Kidney (tissue), 22 donors: ENCODE measurements at places on chromosomes 13 and 19.

DNA sequence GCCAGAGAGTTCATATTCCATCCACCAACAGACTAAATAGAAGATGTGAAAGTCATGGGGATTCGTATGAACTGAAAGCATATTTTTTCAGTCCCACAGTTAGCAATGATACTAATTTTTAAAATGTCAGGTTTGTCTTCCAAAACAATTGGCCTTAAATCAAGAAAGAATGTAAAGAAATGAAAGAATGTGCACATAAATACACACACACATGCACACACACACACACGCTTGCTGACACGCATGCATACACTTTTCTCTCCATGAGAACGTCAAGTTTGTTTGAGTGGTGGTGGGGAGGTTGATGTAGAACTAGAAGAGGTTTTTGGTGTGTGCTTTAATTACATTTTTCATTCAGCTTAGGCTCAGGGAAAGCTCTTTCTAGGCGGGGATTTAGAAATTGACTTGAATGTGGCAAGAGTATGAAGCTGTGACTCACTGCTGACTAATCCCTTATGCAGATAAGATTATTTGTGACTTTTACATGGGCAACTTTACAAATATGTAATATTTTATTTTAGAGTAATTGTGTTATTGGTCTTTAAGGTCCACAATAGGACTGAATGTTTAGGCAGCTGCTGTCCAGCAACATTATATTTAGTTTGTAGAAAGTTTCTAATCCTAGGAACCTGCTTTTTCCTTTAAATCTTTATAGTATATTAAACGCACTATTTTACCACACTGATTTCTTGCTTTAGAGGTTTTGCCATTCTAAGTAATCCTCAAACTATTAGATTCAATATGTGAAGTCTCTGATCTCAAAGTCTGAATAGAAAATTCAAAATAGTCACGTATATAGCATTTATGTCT is 18.8 kb downstream of the FLT1 start:
- H3K27me3 ChIP-seq, result no peaks in the 10 kb centered on the region
- no peak overlapping the region for H3K27ac ChIP-seq
- DNase-seq, result no peak
- no peaks in the 10 kb centered on the region for H3K4me1 ChIP-seq

DNA sequence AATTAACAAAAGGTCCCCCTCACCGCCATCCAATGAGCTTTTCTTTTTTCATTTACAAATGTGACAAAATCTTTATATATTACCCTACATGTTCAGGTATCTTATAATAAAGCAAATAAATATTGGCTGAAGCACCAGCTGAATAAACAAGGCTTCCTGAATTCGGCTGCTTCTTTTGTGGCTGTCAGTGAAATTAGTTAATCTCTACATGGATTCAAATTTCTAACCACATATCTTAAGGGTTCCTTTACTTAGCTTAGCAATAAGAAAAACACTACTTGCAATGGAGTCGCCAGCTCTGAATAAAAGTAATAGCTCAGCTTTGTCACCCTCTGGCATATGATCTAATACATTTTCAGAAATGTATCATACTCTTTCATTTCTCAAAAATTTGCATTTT is 104.3 kb downstream of the CCNA1 start:
- H3K27me3 ChIP-seq, result no peaks in the 10 kb centered on the region
- H3K36me3 ChIP-seq, result no peaks in the 10 kb centered on the region
- no peak for DNase-seq
- H3K4me3 ChIP-seq, result no peak overlapping the region
- H3K4me1 ChIP-seq, result no peaks in the 10 kb centered on the region
- H3K27ac ChIP-seq, result no peak overlapping the region

DNA sequence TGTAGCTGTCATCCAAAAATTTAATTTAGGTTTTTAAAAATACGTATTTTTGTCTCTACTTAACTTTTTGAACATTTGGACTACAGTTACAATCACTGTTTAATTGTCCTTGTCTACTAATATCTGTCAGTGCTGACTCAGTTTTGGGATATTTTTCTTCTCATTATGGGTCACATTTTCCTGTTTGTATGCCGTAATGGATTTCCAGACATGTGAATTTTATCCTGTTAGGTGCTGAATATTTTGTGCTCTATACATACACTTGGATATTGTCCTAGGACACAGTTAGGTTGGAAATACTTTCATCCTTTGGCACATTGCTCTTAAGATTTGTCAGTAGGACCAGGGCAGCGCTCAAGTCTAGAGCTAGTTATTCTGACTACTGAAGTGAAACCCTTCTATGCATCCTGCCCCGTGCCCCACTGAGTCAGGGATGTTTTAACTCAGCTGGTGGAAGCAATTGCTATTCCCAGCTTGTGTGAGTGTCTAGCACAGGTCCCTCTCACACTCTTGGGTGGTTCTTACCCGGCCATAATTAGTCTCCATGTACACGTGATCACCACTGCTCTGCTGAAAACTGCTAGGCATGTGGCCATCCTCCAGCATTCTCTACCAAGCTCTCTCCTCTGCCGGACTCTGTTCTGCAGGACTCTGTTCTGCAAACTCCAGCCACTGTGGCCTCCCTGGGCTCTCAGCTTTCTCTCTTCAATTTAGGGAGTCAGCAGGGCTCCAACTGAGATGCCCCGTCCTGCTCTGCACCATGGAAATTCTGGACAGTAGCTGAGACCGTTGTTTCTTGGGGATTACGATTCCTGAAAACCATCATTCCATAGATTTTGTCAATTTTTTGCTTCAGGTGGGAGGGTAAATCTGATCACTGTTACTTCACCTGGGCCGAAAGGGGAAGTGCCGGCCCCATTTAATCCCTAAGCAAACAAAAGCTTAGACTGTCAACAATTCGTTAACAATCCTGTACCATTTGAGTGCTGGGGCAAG is 11.1 kb downstream of the PROZ start:
- no peak overlapping the region for H3K4me3 ChIP-seq
- peaks cover 5% of the 10 kb centered on the region for H3K4me1 ChIP-seq
- no peak overlapping the region for H3K27ac ChIP-seq
- H3K27me3 ChIP-seq, result no peaks in the 10 kb centered on the region

- H3K4me3 ChIP-seq, result peak overlapping the region; percentile 60
- no peaks in the 10 kb centered on the region for H3K27me3 ChIP-seq
- H3K4me1 ChIP-seq, result peaks cover 6% of the 10 kb centered on the region
- H3K36me3 ChIP-seq, result no peaks in the 10 kb centered on the region
- H3K27ac ChIP-seq, result peak overlapping the region; percentile 54
Measured at GRCh38 chr13:48222358-48223301, 10.4 kb upstream of the ITM2B start.

GRCh38 chr19:18742324-18742723 is 48.8 kb downstream of the COMP start:
- no peaks in the 10 kb centered on the region for H3K27me3 ChIP-seq
- H3K27ac ChIP-seq, result peak overlapping the region; percentile 83
- peaks cover 24% of the 10 kb centered on the region for H3K4me1 ChIP-seq
- no peak for DNase-seq

DNA sequence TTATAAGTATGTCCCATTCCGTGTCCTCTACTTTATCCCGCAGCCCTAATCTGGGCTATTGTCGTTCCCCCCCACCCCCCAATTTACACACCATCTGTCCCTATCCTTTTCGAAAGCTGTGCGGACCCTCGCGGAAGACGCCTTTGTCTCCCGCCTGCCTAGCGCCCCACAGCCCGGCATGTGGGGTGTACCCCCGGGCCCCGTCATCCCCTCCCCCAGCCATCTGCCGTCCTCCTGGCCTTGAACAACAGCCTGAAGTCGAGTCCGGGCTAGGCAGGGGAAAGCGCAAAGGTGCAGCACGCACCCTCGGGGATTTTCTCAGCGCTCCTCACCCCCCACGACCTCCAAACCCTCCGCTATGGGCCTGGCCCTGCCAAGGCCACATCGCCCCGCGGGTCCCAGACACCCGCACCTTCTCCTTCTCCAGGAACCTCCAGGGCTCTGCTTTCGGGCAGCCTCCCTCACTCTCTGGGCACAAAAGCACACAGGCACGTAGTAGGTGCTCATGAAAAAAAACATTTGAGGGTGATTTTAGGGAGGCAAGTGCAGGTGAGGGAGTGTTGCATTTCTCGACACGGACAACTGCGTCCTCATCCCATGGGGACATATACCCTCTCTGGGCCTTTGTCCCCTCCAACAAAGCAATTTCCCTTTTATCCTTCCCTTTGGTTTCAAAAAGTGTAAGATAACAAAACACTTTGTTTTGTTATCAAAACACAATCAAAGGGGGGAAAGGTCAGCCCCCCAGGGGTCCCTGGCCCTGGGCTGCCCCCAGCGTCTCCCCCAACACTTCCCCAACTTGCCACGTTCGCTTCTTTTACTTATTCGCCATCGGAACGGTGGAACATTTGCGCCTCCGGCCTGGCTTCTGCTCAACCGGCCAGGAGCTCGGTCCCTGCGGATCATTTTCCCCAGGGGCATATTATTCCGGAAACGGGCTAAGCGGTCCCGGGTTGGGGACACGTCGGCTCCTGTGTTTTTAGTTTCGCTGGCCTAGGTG is 16.4 kb downstream of the CCDC124 start:
- DNase-seq, result peak; percentile 76
- H3K4me3 ChIP-seq, result no peak overlapping the region
- H3K4me1 ChIP-seq, result no peaks in the 10 kb centered on the region

GRCh38 chr19:35224681-35225571 is 3.6 kb downstream of the FAM187B start:
- no peaks in the 10 kb centered on the region for H3K4me1 ChIP-seq
- no peak overlapping the region for H3K27ac ChIP-seq
- H3K36me3 ChIP-seq, result no peaks in the 10 kb centered on the region
- no peak overlapping the region for H3K4me3 ChIP-seq
- no peak for DNase-seq

- DNase-seq, result no peak
- no peak overlapping the region for H3K4me3 ChIP-seq
- no peaks in the 10 kb centered on the region for H3K4me1 ChIP-seq
Measured at GRCh38 chr19:2923510-2923909, 21.3 kb downstream of the ZNF77 start.

- no peak overlapping the region for H3K4me3 ChIP-seq
- no peak overlapping the region for H3K27ac ChIP-seq
- no peaks in the 10 kb centered on the region for H3K4me1 ChIP-seq
- no peak for DNase-seq
Measured at GRCh38 chr13:59681636-59682311, 482.0 kb downstream of the DIAPH3 start.

- no peaks in the 10 kb centered on the region for H3K36me3 ChIP-seq
- DNase-seq, result peak; percentile 33
- H3K27me3 ChIP-seq, result no peaks in the 10 kb centered on the region
- peak overlapping the region; percentile 97 for H3K27ac ChIP-seq
- no peaks in the 10 kb centered on the region for H3K4me1 ChIP-seq
- peak overlapping the region; percentile 97 for H3K4me3 ChIP-seq
Measured at GRCh38 chr19:23394511-23394910, 760 bp downstream of the ZNF91 start.
